Endothelial cell (in vitro differentiated cells): ENCODE measurements at places on chromosomes 16 and 17.

DNA sequence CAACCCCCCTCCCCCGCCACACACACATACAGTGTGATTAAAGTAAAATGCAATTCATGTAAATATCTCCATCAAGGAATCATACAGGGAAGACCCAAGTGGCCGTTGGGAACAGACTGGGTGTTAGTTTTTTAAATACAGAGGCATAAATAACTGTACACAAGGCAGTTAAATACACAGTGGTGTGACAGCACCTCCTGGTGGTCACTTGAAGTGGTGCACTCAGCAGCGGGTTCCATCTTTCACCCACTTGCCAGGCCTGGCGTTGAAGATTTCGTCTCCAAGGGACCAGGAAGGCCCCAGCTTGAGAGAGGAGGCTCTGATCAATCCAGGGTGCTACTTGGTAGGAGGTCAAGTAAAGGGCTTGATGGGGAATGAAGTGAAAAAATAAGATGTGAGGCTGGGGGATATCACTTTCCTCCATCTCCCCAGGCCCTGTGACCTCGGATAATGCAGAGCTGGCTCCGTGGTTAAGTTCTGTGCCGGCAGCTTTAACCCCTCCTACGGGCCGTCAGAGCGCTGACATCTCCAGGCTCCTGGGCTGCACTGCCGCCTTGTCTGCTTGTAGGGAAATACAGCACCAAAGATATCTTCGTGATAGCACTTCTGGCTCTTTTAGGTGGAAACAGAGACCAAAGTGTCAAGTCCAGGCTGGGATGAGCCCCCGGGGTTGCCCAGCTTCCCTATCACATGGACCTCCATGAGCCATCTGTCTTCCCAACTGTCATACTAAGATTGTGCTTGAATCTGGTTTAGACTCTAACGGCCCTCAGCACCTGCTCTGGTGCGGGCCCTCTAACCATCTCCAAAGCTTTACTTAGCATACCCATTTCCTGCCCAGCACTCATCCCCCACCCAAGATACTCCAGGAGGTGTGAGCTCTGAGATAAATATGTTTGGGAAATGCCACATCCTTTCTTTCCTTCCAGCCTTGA, 20.7 kb downstream of the LGALS9 start:
- peak; percentile 69 for DNase-seq

- no peak for DNase-seq
Measured at GRCh38 chr16:11916524-11917285, 949 bp upstream of the GSPT1 start.

DNA sequence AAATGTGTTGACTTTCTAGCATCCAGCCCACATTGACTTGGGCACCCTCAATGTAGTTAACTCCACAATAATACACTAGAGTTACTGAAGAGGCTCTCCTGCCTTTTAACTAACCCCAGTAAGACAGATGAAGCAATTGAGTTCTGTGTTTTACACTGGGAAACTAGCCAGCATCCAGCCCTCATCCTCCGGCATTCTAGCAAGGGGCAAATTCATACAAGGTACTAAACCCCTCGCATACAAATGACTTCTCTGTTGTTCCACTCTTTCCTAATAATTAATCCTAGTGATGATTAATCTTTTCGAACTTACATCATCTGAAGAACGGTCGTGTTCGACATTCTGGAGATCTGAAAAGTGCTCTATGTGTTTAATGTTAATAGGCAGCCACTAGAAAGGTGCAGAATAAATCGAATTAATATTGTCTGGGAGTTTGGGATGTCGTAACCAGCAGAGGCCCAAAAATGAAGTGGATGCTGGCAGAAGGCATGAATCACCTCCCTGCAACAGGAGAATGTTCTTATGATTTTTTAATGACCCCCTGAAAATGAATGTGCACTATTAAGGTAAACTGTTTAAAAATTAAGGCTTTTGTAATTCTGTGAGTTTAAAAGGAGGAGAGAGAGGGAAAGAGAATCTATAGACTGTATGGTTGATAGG, 249.4 kb downstream of the SNX29 start:
- DNase-seq, result no peak

DNA sequence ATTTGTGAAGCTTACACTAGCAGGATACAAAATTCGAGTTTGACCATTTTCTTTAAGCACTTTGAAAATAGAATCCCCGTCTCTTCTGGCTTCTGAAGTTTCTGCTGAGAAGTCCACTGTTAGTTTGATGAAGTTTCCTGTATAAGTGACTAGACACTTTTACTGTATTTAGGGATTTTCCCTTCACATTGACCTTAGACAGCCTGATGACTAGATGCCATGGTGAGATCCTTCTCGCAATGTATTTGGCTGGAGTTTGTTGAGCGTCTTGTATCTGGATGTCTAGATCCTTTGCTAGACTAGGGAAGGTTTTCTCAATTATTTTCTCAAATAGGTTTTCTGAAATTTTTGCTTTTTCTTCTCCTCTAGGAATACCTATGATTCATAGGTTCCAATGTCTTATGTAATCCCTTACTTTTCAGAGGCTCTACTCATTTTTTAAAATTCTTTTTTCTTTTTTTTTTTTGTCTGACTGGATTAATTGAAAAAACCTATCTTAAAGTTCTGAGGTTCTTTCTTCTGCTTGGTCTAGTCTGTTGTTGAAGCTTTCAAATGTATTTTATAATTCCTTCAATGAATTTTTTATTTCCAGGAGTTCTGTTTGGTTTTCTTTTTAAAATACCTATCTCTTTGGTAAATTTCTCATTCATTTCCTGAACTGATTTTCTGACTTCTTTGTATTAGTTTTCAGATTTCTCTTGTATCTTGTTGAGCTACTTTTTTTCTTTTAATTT, 63.7 kb upstream of the ABCC11 start:
- no peak for DNase-seq

DNA sequence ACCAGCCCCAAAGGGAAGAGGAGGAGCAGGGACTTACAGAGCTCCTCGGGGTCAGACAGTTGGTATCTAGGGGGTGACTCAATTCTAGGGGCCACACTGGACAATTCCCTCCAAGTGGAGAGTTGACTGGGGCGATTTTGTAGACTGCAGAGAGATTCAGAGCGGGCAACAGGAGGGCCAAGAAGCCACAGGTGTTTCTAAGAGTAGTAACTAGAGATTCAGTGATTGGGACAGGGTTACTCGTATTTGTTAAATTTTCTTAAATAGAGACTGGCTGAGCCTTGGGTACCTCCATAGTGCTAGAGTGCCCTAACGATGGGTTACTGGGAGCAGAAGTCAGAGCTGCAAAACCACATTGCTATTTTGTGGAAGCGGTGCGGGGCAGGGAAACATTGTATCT, 3.3 kb upstream of the INPP5K start:
- no peak for DNase-seq

- DNase-seq, result no peak
Measured at GRCh38 chr17:28065706-28066105, 23.2 kb downstream of the NLK start.

GRCh38 chr17:78777881-78778280, 4.2 kb downstream of the CYTH1 start:
- no peak for DNase-seq

DNA sequence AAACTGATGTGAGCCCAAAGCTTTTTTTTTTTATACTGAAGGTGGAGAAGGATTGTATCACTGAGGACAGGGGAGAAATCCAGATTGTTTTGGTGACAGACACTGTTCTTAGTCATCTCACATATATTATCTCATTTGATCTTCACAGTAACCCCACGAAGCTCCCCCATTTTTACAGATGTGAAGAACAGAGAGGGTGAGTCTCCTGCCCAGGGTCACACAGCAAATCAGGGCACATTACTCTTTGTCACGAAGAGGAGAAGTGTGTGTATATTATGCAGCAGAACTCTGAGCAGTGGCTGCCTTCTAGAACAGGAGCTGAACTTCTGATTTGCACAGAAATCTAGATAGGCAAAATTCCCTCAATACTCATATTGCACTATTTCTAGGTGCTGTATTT, 504.3 kb downstream of the XYLT1 start:
- DNase-seq, result no peak

DNA sequence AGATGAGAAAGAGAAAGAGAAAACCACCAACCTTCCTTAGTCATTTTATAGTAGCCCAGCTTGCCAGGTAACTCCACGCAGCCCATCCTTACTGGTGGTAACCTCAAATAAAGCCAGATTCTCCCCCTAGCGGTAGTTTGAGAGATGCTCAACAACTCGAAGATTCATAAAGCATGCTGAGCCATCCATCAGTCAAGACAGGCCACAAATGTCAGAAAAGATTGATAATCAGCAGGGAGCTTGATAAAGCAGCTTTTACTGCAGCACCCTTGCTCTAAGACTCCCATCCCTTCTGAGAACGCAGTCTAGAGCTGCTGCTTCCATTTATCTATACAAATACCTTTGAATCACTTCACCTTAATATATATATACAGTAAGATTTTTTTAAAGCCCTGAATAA, 451.5 kb upstream of the HSBP1 start:
- DNase-seq, result peak; percentile 25

- no peak for DNase-seq
Measured at GRCh38 chr17:6796017-6796886, 20.2 kb downstream of the FBXO39 start.

GRCh38 chr17:15348021-15348420, 6.6 kb upstream of the TEKT3 start:
- DNase-seq, result no peak

GRCh38 chr17:2089021-2089422, 34.1 kb downstream of the HIC1 start:
- DNase-seq, result no peak

DNA sequence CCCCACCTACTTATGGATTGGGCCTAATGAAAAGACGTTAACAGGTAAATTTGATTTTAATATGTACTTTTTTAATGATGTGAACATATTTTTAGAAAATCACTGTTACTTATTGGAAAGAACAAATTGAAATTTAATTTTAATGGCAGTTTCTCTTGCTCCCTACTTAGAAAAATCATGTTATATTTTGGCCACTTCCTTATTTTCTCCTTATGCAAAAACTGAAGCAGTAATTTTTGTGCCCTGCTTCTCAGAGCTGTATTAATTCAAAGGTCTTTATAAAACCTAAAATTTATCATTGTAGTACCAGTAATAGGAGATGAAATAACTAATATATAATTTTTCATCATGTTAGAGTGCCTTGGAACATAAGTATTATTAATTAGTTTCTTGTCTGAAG, 2.8 kb downstream of the ZPBP2 start:
- no peak for DNase-seq

- peak; percentile 77 for DNase-seq
Measured at GRCh38 chr17:45131616-45132319, 547 bp downstream of the PLCD3 start.

- DNase-seq, result no peak
Measured at GRCh38 chr17:66540131-66540781, 237.8 kb downstream of the PRKCA start.
